Occipital lobe (tissue), 3 donors: ENCODE measurements at places on chromosomes 5 and 9. TPM values are rescaled to one million over a fixed set of nuclear protein-coding genes. Genes with fewer than 3 reads are reported as not detected.

Gene NME5
- 9.4 TPM for total RNA-seq

Gene CSF1R
- total RNA-seq: 8.3 TPM

Gene C1QTNF2
- total RNA-seq: 3.1 TPM

DNA sequence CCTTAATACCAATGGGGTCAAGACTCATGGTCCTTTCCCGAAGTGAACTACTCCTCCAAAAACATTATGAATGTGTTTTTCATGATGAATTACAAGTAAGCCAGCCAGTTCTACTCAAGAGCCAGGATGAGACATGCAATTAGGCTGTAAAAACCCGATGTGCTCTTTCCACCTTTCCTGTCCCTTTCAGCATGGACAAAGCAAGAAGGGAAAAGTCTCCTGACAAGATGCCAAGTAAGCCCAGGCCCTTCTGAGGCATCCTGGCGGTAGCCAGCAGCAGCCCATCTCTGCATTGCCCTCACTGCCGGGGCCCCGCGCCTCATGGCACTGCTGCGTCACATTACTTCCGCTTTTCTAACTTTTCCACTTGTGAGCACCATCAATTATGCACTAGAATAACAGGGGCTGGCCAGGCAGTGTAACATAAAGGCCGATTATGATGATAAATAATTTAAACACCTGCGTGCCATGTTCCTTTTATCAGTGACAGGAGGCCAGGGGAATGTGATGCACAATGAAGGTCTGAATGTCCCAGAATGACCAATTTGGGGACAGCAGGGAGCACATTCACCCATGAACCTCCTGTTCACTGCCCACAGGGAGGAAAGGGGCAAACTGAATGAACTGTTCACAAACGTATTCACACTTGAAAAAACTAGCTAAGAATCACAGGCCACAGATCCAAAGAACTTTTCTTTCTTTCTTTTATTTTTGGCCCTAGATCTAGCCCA, 37.4 kb downstream of the EFNA5 start:
- no peak for DNase-seq

DNA sequence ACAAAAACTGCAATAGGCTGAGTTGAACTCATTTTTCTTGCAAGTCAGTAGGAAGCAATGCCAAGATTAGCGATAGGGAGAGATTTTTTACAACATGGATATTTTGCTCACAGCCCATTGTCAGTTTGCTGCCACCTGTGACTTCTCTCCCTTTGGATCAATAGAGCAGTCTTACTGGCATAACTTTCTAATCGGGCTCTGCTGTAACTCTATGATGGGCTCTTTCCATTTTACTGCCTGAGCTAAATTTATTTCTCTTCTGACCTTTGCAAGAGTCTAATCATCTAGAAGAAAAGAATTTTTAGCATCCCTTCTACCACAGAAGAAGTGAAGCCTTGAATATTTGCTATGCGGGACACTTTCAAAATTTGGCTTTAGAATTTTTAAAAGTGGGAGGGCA, 53.6 kb upstream of the SGCD start:
- DNase-seq: no peak

- peak; percentile 22 for DNase-seq
Observed at GRCh38 chr5:148697180-148697808, 43.0 kb upstream of the HTR4 start.

GRCh38 chr5:893711-894110, 1.0 kb downstream of the TRIP13 start:
- no peak for DNase-seq

DNA sequence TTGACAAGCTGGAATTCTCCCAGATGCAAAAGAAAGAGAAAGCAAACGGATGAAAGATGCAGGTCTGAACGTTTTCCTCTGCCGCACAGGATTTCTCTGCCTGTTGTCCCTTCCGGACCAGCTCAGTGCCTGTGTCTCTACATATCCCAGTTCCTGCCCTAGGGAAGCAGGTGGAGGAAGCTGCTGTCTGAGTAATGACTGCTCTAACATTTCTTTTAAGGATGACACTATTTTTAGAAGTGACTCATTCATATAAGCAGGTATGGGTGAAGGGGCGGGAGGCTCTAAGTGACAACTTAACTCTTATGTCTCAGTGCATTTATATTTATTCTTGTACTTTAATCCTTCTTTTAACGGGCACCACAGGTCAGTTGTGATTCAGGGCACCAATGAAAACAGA, 128.8 kb downstream of the SLC24A2 start:
- DNase-seq: no peak

DNA sequence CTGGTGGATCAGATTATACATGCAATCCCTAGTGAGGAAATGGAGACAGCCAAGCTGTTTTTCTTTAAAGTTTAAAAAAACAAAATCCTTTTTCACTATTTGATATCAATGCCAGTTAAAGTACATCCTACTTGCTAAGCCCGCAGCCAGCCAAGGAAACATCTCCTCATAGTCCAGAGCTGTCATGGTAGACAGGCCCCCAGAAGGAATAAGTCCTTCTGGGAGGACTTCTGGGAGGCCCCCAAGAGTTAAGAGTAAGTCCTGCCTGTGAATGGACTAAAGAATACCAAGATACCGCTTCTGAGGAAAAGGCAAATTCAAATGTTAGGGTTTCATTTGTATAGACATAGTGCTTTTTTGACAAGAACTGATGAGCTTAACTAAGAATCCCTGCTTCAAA, 38.3 kb downstream of the MOCS2 start:
- DNase-seq: no peak

GRCh38 chr5:147509710-147510651, at the start of gene DPYSL3:
TSS of gene DPYSL3 (minus strand) at chr5:147510068. CDS start at chr5:147509858, 210 bp downstream.
- peak; percentile 9 for DNase-seq

- no peak for DNase-seq
Observed at GRCh38 chr5:93163010-93163663, 417.9 kb downstream of the NR2F1-AS1 start.

DNA sequence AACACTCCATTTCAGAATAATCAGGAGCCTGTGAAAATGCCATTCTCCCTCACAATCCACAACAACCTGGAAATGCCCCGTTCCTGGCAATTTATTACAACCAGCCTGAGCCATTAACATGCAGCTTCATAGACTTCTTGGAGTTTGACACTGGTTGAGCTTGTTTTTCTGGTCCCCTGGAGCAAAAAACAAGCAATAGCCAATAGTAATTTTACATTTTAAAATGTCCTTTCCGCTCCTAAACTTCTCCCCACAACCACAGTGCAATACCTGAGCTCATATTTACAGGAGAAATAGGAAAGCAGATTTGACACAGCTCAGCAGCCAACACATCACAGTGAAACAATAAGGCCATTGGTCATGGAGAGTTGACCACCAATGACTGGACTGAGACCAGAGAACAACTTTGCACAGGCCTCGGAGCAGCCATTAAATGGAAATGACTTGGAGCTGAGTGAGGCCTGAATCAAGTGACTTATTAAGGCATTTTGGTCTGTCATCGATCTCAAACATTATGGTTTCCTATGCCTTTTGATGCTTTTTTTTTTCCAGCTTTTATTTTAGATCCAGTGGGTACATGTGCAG, 73.0 kb downstream of the ENC1 start:
- no peak for DNase-seq
